ENCODE measurements at places on chromosomes 5 and 9. TPM values are rescaled to one million over a fixed set of nuclear protein-coding genes. Genes with fewer than 3 reads are reported as not detected.

Gene NOTCH1
- 39.6 TPM for total RNA-seq

Gene SEMA6A
- 0.40 TPM for total RNA-seq

Gene ECSCR
- total RNA-seq = 13.7 TPM

Gene CDC20B
- total RNA-seq = 0.06 TPM

Measured in aortic smooth muscle cell (primary cell).